ENCODE measurements at places on chromosomes 12 and 14. TPM values are rescaled to one million over a fixed set of nuclear protein-coding genes. Genes with fewer than 3 reads are reported as not detected.

DNA sequence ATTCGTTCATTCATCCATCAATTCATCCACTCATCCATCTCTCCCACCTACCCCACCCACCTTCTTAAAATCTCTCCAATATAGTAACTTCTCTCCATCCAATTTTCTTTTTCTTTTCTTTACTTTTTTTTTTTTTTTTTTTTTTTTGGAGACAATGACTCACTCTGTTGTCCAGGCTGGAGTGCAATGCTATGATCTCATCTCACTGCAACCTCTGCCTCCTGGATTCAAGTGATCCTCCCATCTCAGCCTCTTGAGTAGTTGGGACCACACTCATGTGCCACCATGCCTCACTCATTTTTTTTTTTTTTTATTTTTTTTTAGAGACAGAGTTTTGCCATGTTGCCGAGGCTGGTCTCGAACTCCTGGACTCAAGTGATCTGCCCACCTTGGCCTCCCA is 118.4 kb downstream of the SUDS3 start:
- DNase-seq, result no peak
- no peaks in the 10 kb centered on the region for H3K4me1 ChIP-seq
- no peaks in the 10 kb centered on the region for H3K27me3 ChIP-seq

DNA sequence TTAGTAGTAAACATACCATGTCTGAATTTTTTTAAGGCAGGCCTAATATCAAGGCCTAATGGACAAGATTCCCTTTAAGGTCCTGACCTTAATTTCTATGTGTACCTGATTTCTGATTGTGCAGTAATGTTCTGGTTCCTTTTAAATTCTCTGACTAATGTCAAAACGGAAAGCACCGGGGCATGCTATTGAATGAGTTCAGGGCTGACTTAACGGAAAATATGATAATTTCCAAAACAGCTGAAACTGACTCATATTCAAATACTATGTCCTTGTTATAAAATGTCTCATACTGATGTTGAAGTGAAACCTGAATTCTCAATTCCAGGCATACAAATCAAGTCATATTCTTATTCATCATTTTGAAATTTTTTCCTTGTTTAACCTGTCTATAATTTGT is 6.7 kb downstream of the TAS2R43 start:
- H3K27ac ChIP-seq, result no peak overlapping the region
- no peaks in the 10 kb centered on the region for H3K27me3 ChIP-seq
- H3K36me3 ChIP-seq, result no peaks in the 10 kb centered on the region
- no peak for DNase-seq
- H3K4me3 ChIP-seq, result no peak overlapping the region

DNA sequence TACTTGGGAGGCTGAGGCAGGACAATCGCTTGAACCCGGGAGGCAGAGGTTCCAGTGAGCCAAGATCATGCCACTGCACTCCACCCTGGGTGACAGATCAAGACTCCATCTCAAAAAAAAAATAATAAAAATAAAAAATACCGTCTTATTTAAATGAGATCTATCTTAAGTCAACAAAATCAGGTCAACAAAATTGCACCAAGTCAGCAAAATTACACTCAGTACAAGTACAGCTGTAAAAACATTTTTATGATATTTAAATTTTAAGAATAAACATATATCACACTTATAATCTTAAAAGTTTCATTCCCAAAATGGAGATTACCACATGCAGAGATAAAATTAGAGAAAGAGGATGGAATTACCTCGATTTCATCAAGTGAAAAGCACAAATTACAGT is 33.2 kb downstream of the HECTD1 start:
- no peaks in the 10 kb centered on the region for H3K27me3 ChIP-seq
- no peak overlapping the region for H3K27ac ChIP-seq
- DNase-seq, result no peak

DNA sequence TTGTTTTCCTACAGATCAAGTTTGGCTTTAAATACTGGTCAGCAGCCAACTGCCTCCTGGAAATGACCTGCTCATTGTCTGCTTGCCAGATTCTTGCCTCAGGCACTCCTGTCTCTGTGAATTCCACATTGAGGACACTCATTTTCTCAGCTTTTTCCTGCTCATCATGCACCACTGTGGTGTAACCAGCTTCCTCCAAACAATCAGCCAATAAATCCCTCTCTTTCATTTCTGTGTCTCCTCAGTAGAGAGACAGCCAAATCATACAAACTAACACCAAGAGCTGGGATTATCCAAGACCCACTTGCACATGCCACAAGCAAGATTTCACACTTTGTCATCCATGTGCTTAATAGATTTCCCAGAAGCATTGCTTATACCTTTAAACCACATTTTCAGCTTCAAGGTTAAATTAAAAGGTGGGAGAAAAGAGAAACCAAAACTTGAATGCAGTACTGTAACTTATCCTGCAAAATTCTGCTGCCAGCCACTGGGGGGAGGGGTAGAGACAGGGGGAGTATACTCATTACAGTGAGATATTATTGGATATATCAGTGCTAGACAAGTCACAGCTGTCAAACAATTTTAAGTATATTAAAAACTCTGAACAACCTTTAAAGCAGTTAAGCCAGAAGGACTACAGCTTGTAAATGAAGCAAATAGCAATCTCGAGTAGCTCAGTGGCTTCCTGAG is 105.0 kb downstream of the PPP2R5E start:
- H3K4me1 ChIP-seq, result peaks cover 24% of the 10 kb centered on the region
- no peak for DNase-seq
- peak overlapping the region; percentile 36 for H3K4me3 ChIP-seq
- H3K27ac ChIP-seq, result peak overlapping the region; percentile 51
- H3K27me3 ChIP-seq, result no peaks in the 10 kb centered on the region
- H3K36me3 ChIP-seq, result no peaks in the 10 kb centered on the region

DNA sequence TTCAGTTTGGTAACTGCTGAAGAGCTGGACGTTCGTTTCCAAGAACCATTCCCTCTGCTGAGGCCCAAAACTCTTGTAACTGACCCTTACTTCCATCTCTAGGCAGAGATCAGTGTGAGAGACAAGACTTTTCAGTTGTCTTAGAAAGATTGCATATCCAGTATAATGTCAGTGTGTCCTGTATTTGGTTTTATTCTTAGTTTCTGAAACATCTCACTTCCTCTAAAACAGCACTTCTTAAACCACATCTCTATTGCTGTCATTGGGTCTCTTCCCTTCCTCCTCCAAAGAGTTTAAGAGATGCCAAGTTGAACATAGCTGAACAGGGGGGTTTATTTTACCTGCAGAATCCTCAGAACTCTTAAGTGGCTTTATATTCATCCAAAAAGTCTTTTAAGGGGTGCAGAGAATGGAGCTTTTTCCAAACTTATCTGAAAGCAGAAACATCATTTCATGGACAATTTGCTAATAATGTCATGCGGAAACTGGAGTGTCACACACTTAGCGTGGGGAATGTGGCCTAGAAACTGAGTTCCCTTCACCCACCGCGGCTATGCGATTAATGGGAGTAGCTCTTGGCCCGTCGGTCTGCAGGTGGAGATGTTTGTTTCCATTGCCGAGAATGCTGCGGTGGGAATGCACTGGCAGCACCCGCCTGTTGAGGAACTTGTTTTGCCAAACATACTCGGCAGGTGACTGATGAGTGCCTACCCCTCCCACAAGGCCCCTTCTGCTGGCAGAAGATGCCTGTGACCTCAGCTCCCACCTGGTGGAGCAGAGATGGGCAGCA is 148.2 kb downstream of the ADGRD1 start:
- H3K4me1 ChIP-seq, result no peaks in the 10 kb centered on the region
- H3K27ac ChIP-seq, result no peak overlapping the region
- H3K36me3 ChIP-seq, result no peaks in the 10 kb centered on the region
- DNase-seq, result peak; percentile 28
- no peak overlapping the region for H3K4me3 ChIP-seq
- no peaks in the 10 kb centered on the region for H3K27me3 ChIP-seq

DNA sequence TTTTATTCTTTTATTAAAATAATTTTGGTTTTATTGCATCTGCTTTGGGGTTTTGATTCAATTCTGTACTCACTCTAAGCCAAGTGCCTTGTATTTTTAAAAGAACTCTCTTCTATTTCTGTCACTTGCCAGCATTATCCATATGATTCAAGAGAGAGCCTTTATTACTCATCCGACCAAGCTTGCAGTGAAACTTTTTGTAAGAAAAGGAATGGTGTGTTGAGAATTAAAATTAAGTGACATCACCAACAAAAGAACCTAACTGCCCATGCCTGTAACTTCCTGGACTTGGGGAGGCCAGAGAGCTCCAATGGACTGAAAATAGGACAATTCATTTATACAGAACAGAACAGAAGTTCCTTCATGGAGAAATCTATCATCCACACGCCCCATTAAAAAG is 52.1 kb downstream of the GALNT4 start:
- H3K36me3 ChIP-seq, result no peaks in the 10 kb centered on the region
- H3K27ac ChIP-seq, result no peak overlapping the region

The SYNDIG1L gene
- 0.47 TPM for polyA plus RNA-seq

The CGRRF1 gene
- 26.2 TPM for polyA plus RNA-seq

Data from kidney (tissue), 22 donors.